Anterior cingulate cortex (tissue), 58 donors: ENCODE measurements at places on chromosomes 2 and 18.
A peak's percentile ranks its signal among the peaks of the same experiment; 100 is the strongest.

DNA sequence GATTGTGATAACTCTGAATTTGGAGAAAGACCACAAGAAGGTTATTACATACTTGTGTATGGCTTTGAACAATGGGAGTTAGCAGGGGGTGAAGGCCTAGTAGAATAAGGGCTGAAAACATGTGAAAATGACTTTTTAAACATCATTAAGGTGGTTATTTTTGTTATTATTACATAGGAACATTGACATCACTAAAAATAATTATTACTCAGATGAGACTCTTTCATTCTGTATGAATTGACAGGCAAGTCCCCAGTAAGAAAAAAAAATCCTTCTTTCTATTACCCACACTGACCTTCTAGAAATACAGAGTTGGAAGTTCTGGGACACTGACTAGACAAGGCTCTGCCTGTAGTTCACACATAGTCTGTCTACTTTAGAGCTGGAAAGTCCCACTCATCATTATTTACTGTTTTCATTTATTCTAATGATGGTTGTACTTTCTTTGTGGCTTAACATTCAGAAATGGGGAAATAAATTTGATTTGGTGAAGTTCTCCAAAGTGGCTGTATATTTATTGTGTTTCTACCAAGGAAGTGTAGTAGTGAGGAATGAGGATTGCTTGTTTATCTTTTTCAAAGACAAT lies 219.6 kb upstream of the EPAS1 start:
- DNase-seq: no peak

DNA sequence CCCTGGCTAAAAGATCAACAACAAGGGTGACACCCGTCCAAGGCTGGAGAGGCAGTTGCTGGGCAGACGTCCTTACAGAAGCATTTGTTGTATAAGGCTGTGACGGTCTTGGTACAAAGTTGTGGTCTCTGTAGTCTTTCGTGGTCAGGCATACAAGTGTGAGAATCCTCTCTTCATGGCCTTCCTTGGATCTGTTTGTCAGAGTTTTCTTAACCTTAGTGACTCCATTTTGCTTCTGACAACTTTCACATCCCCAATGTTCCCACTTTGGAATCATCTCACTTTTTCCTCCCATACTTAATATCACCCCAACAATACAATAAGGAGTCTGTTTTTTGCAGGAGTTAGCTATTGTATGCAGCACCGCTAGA lies 72.7 kb upstream of the ZCCHC2 start:
- no peak for DNase-seq

- DNase-seq: no peak
Observed at GRCh38 chr2:109535217-109535946, 78.4 kb downstream of the SEPTIN10 start.

- DNase-seq: no peak
Observed at GRCh38 chr2:45616658-45617411, 5.8 kb upstream of the SRBD1 start.

- no peak for DNase-seq
Observed at GRCh38 chr2:51650769-51651168, 618.8 kb upstream of the NRXN1 start.

- no peak for DNase-seq
Observed at GRCh38 chr2:163647300-163647699, 88.5 kb downstream of the FIGN start.

GRCh38 chr2:18721038-18721922 lies 131.9 kb upstream of the NT5C1B start:
- DNase-seq: no peak

DNA sequence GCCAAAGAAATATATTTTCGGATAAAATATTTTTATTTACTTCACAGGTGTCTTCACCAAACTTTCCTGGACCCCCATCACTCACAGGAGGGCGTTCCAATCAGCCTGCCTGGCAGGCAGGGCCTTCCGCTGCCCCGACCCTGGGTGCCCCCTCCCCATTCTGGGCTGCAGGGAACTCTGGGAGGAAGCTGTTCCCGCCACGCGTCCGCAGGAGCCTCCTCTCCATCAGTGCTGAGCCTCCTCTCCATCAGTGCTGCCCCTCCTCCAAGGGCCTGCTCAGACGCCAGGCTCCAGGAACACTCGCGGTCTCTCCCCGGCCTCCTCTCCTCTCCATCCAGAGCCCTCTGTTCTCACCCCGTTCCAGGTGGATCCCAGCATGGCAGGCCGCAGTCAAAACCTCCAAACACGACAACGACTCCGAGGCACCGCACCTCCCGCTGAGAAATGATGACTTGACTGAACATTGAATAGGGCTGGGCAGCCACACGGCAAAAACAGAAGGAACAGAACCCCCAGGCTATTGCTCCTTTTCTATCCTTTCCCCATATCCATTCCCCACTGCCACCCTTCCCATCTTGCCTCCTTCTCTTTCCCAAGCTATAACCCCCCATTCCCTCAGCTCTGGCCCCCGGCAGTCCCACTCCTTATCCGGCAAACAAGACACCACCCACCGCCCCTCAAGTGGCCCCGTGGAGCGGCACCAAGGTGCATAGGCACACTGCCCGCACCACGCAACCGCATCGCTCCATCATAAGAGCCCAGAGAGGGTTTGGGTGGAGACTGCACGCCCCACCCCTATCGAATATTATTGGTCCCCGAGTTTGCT lies 268.6 kb upstream of the RAB6C start:
- DNase-seq: no peak

DNA sequence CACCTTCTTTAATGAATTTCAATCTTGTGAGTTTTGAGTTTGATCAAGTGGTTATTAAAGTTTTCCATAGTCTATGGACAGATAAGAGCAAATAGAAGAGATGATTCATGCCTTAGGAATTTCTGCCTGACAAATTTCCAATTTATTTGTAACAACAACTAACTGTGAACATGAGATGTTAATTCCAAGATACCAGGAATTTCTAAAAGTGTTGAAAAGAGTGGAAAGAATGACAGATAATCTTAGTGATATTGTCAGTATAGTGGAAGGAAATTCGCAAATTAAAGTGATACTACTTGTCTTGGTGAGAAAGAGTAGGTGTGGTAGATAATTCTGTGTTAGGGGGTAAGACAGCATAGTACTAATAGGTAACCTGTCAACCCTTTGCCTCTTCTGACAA lies 82.4 kb downstream of the AGPS start:
- no peak for DNase-seq

GRCh38 chr2:158818511-158818910 lies 23.4 kb downstream of the DAPL1 start:
- DNase-seq: no peak

- no peak for DNase-seq
Observed at GRCh38 chr2:152560873-152561595, 156.2 kb downstream of the PRPF40A start.

- DNase-seq: no peak
Observed at GRCh38 chr2:172804423-172804822, 68.8 kb downstream of the RAPGEF4 start.

- no peak for DNase-seq
Observed at GRCh38 chr18:49935215-49935614, 121.9 kb upstream of the ACAA2 start.

DNA sequence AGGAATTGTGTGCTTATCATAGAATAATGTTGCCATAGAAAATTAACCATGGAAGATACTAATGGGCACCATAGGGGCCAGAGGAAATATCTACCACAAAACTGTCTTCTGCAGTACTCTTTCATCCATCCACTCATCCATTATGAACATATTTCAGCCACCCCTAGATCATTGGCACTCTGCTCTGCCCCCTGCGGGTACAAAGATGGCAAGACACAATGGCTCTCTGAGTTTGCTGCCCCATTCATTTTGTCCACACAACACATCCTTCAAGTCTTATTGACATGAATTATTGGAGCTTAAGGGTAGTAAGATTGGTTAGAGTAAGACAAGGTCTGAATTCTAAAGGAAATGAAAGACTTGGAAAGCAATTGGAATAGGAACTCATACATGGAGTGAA lies 1224.7 kb upstream of the CELF4 start:
- DNase-seq: no peak

DNA sequence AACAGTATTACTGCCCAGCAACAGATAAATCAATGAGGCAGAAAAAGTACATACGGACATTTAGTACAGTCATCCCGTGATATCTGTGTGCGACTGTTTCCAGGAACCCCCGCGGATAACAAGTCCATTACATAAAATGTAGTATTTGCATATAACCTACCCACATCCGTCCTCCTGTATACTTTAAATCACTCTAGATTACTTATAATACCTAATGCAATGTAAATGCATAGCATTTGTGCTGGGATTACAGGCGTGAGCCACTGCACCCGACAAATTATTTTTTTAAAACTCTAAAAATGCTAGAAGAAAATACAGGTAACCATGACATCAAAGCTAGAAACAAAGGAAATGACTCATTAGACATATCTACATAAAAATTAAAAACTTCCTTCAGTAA lies 91.6 kb downstream of the FAM161A start:
- no peak for DNase-seq

- DNase-seq: no peak
Observed at GRCh38 chr18:21684731-21685130, 19.8 kb downstream of the ABHD3 start.

GRCh38 chr18:34818064-34818463 lies 108.0 kb downstream of the DTNA start:
- DNase-seq: no peak

- no peak for DNase-seq
Observed at GRCh38 chr2:226671141-226671676, 128.4 kb downstream of the IRS1 start.

GRCh38 chr2:231573698-231574421 lies 18.8 kb upstream of the TEX44 start:
- DNase-seq: no peak

DNA sequence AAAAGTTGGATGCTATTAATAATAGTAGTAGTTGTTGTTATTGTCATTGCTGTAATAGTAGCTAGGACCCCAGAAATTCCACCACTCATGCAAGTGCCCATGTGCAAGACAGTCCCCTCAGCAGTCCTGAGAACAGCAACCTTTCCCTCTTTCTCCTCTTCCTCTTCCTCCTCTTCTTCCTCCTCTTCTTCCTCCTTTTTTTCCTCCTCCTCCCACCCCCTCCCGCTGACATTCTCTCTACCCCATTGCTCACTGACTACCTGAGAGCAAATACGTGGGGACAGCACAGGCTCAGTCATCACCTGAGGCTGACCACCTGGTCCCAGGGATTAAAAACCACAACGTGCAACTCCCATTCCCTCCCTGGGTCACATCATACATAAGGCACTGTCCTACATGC lies 41.8 kb downstream of the SMAD7 start:
- no peak for DNase-seq

- DNase-seq: no peak
Observed at GRCh38 chr2:186526281-186526680, 40.2 kb downstream of the ZC3H15 start.

GRCh38 chr2:80288576-80288975 lies 16.0 kb downstream of the LRRTM1 start:
- peak; percentile 9 for DNase-seq

- peak; percentile 39 for DNase-seq
Observed at GRCh38 chr2:8525582-8526402, 156.1 kb upstream of the ID2 start.

GRCh38 chr2:161031511-161031910 lies 128.7 kb upstream of the TANK start:
- DNase-seq: no peak

- DNase-seq: no peak
Observed at GRCh38 chr2:108911401-108911800, 77.6 kb downstream of the EDAR start.

DNA sequence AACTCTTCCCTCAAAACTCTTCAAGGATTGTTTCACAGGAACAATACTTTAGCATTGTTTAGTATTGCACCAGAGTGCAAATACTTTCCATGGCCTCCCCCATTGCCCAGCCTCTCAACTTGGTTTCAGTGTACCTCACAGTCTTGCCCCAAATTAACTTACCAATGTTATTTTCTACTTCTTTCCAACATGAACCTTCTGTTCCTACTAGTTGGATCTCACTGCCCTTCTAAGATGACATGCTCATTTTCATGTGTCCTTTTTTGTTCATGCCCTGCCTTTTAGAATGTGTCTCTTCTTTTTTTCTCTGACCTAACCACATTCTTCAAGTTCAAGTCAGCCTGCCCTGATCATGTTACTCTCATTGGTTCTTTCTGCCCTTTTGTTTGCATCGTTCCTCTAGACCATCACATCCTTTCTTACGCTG lies 4.1 kb downstream of the SPATS2L start:
- no peak for DNase-seq

DNA sequence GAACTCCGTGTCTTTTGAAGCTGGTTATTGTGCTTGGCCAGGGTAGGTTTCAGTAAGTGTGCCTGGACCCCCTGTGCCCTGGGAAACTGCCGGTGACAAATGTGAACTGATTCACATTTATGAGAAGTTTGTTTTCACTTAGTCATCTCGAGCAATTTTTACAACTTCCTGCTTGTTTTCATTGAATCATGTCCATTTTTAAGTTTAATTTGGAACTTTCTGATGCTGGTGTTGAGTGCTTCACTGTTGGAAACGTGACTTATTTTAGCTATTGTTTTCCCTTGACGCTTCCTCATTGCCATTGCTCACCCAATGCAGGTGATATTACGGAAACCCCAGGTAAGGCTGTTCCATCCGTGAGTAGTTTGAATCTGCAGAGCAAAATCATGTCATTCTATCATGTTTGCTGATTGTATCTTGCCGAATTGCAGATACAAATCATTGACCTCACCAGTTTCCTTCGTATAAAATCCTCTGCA lies 97.2 kb downstream of the RTN4 start:
- DNase-seq: no peak

- no peak for DNase-seq
Observed at GRCh38 chr18:45777393-45777792, 48.1 kb upstream of the SIGLEC15 start.

- no peak for DNase-seq
Observed at GRCh38 chr2:88903749-88904353, 212.4 kb downstream of the RPIA start.

- no peak for DNase-seq
Observed at GRCh38 chr18:58211510-58211909, 167.5 kb downstream of the NEDD4L start.

DNA sequence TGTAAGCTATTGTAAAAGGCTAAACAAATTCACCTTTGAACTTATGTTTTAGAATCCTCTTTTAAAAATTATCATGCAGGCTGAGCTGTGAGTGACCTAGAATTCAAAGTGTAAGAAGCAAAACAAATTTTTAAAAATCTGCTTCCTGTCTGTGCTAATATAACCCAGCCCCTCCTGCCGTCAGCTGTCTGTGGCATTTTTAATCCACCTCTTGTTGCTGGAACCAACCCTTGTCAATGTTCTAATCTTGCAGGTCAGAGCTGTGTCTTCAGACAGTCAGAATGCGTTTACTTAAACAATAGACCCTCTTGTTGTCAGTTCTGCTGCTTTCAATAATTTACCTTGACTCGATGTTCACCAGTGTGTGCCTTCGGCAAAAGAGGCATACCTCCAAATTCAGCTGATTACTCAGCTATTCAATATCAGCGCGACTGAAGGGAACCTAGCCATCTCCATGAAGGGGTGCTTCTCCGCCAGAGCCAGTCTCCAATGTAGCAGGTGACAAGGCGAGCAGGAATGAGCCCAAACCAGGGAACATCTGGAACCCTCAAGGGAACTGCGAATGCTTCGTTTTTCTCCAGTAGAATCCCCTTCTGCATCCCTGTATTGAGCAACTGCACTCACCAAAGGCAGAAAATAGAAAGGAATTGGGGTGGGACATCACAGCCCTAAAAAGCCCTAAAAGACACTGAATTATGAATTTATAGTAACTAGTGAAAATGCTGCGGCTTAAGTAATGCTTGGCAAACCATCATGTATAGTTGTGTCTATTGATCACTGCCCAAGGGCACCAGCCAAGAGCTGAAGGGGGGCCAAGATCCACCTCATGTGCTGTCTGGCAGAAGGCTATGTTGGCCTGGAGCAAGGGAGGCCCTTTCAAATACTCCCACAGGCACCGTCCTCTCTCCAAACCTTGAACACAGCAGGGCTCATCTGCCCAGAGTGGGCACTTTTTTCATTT lies 62.5 kb downstream of the LYPD6B start:
- no peak for DNase-seq

GRCh38 chr2:206164261-206164862 lies 4.7 kb downstream of the EEF1B2 start:
- no peak for DNase-seq
